ENCODE measurements at places on chromosomes 3 and 15. TPM values are rescaled to one million over a fixed set of nuclear protein-coding genes. Genes with fewer than 3 reads are reported as not detected.

GUCA1C gene
- total RNA-seq: not detected

GRCh38 chr15:71015342-71015741, 99.9 kb upstream of the THSD4 start:
- no peak for DNase-seq

OR5K2 gene
- not detected for total RNA-seq

GRCh38 chr3:154176036-154176435, 54.8 kb downstream of the ARHGEF26 start:
- DNase-seq: no peak

DNA sequence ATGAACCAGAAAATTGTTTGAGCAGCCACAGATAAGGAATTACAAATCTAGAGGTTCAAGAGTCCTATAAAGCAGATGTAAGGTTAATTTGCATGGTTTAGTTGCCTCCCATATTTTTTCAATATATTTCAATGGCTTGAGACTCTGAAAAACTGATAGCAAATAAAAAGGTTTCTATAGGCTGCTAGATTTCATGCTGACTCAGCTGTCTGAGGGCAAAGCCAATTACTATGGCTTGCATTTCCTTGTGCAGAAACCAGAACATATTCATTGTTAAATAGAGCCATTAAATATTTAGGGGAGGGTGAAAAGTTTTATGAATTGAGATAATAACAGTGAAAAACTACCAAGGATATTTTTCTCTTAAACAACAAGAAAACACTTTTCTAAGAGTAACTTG, 278.1 kb upstream of the CADM2 start:
- DNase-seq: no peak

DNA sequence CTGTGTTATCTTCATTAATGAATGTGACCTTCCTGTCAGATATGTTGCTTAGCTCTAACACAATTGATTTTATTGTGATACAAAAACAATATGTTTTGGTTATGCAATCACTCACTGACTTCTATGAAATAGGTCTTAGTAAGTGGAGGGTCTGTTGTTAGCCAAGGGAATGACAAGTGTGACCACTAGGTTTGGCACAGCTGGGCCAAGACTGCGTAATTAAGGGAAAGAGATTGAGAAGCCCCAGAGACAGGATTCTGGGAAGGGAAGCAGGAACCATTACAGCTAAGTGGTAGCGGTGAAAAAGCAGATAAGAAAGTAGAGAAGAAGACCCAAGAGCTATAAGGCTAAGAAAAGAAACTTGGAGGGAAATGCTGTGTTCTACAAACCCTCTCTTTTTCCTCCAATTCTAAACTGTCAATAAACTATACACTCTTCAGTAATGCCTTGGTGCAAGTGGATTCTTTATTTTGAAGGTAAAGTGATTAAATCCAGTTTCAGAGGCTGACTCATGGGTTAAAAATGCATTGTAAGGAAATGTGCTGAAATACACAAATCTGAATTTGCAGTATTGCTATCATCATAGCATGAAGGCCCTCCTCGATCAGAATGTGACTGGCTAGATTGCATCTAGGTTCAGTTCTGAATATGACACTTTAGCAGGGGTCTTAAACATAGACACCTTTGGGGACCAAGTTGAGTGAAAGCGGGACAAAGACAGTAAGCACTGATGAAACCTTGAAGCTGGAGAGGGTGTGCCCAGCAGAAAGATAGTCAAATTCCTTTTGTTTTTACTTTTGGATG, 26.1 kb downstream of the KCNMB2 start:
- DNase-seq: no peak

DNA sequence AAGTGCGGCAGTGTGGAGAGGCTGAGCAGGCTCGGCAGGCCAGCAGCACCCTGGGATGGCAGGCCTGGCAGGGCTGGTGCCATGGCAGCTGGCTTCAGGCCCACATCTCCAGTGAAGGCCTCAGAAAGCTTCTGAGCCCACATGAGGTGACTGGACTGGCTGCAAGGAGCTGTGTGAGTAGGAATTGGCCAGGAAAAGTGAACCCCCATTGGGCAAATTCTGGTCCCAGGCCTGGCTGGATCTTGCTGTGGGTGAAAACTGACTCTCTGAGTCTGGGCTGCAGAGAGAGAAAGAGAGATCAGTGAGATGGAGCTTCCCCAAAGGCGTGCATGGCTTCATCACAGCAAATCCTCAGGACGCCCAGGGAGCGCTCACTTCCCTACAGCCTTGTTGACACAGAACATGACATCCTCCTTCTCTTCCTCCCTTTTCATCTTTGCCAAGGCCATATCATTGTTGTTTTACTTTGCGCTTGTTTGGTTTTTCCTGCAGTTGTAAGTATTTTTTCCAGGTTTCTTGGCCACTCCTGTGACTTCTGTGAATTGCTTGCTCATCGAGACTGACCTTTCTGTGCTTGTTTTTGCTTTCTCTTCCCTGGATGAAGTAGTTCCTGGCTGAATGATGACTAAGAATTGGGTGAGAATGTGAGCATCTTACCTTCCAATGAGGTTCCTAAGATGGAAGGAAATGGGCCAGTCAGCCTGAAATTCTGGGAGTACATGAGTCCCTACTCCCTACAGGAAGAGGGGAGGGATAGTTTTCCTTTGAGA, 299.1 kb downstream of the TLE3 start:
- DNase-seq: no peak

- DNase-seq: peak; percentile 35
Observed at GRCh38 chr3:197343111-197343510, 44.7 kb upstream of the DLG1 start.

- DNase-seq: no peak
Observed at GRCh38 chr3:52032702-52033408, 23.5 kb downstream of the DUSP7 start.

MEGF11 gene
- total RNA-seq: not detected

GRCh38 chr3:189714991-189715961, 84.1 kb downstream of the TP63 start:
- DNase-seq: no peak

MUSTN1 gene
- 1,130 TPM for total RNA-seq

DNA sequence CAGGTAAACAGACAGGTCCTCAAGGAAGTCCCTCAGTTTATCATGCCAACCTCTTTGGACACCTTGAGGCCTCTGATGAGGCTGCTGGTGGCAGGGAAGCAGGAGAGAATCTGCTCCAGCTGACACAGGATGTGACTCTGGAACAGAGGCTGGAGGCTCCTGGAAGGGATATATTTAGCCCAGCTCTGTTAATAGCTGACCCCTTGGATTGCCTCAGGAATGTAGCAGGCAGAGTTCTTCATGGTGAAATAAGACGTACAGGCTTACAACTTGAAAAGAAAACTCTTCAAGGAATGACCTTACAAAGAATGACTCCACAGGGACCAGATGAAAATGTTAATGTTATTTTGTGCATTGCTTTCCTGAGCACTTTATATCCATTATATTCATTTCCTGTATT, 90.5 kb downstream of the AQP9 start:
- DNase-seq: peak; percentile 67

DNA sequence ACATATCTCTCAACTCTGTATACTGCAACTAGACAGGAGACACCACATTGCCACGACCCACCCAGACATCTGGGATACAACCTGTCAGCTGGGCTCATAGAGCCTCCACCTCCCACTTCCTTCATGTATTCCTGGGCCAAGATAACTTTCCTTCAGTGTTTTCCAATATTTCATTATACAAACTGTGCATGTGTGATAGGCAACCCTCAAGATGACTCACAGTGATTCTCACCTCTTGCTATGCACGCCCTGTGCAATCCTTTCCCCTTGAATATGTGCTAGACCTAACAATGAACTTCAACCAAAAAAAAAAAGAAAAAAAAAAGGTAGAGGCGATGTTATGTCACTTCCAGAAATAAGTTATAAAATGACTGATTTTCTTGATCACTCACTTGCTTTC, 138.0 kb upstream of the ALCAM start:
- no peak for DNase-seq

GRCh38 chr15:66909381-66909890, 156.0 kb upstream of the SMAD3 start:
- no peak for DNase-seq

ACKR4 gene
- total RNA-seq: 0.64 TPM

- DNase-seq: no peak
Observed at GRCh38 chr3:66555214-66555844, 54.5 kb upstream of the LRIG1 start.

SMCO1 gene
- 10.3 TPM for total RNA-seq

REC114 gene
- not detected for total RNA-seq

SH3GL3 gene
- not detected for total RNA-seq

ZNF620 gene
- 2.2 TPM for total RNA-seq

GRCh38 chr3:151827816-151828215, 13.9 kb downstream of the AADAC start:
- no peak for DNase-seq

- DNase-seq: no peak
Observed at GRCh38 chr3:66475386-66476020, 25.3 kb downstream of the LRIG1 start.

TRPM1 gene
- not detected for total RNA-seq

CCR8 gene
- not detected for total RNA-seq

SPATA12 gene
- total RNA-seq: not detected

GRCh38 chr15:83570756-83571155, 83.2 kb upstream of the ADAMTSL3 start:
- no peak for DNase-seq

GNAI2 gene
- total RNA-seq: 55.5 TPM

DNA sequence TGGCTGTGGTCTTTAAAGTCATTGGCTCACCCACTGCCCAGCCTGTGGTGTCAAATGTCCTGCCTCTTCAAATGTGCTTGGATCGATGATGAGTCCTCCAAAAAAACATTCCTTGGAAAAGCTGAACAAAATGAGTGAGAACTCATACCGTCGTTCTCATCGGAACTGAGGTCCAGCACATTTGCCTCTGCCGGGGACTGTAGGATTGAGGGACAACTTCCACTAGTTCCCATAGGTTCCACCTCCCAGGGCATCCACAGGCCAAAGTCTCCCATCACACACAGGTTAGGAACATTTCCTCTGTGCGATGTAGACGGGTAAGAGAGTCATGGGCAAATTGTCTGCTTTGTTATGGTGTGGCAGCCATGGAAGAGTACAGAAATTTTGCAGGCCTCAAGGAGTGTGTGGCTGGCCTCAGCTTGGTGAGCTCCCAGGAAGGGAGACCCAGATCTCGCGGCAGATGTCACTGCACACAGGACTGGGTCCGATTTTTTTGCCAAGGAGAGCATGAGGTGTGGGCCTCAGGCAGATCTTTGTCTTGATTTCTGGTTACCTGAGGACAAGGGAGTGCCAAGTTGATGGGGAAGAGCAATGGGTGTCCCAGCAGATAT, 115.7 kb downstream of the SNRPN start:
- DNase-seq: no peak

DPPA4 gene
- not detected for total RNA-seq

GRCh38 chr3:131755380-131755779, 252.6 kb upstream of the MRPL3 start:
- DNase-seq: no peak

DNA sequence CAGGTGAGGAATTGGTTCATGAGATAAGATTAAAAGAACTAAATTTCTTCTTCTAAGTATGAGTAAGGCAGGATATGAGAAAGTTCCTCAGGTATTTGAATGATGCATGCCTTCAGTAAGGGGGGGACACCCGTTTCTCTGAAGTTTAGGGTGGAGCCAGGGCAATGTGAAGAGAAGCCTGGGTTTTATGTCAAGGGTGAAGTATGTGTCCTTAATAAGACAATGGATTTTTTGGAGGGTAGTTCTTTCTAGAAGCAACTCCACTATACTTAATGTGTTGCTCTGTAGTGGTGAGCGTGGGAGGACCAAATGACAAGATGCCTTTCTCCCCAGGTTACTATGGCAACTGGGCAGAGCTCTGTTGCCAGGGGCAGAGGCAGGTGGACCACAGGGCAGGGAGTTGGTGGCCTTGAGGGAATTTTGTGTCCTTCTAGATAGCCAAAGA, 44.0 kb downstream of the PHLDB2 start:
- DNase-seq: no peak

GRCh38 chr3:41357271-41357670, 158.0 kb downstream of the CTNNB1 start:
- DNase-seq: no peak

THAP10 gene
- 0.76 TPM for total RNA-seq
